Upper lobe of left lung (tissue), 6 donors: ENCODE measurements at places on chromosomes 13 and 19. TPM values are rescaled to one million over a fixed set of nuclear protein-coding genes. Genes with fewer than 3 reads are reported as not detected.

DNA sequence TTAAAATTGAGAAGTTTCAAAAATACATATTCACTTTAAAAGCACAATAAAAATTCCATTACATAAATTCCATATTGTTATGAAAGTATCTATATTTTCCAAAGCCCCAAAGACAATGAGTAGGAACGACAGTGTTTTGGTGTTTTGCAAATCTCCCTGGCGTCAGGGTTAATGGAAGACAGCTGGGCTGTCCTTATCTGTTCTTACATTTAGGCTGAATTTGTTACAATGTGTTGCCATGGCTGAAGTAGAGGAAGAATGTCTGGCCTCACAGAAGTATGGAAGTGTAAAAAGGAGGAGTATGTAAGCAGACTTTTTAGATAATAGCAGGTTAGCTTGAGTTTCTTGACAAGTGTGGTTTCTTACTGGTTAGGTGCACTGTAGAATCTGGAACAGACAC is 124.4 kb upstream of the SPATA13 start:
- H3K4me1 ChIP-seq: peaks cover 7% of the 10 kb centered on the region
- no peak overlapping the region for H3K27ac ChIP-seq

DNA sequence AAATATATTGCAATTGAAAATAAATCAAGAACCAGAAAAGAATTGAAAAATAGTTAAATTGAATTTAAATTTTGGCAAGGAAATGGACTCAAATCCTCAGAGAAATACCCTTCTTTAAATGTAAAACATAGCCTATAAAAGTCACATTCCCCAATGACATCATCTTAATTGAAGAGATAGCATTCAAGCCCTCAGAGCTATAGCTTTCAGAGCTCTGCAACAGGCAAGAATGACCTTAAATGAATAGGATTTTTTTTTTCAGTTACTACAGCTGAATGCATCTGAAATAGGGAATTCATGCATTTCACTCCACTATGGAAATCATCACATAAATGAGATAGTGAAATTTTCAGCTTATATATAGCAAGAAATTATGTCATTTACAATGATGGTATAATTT is 1049.0 kb downstream of the OLFM4 start:
- no peaks in the 10 kb centered on the region for H3K27me3 ChIP-seq
- H3K36me3 ChIP-seq: no peaks in the 10 kb centered on the region
- H3K4me3 ChIP-seq: no peak overlapping the region
- no peaks in the 10 kb centered on the region for H3K4me1 ChIP-seq
- no peak overlapping the region for H3K27ac ChIP-seq
- no peak for DNase-seq

DNA sequence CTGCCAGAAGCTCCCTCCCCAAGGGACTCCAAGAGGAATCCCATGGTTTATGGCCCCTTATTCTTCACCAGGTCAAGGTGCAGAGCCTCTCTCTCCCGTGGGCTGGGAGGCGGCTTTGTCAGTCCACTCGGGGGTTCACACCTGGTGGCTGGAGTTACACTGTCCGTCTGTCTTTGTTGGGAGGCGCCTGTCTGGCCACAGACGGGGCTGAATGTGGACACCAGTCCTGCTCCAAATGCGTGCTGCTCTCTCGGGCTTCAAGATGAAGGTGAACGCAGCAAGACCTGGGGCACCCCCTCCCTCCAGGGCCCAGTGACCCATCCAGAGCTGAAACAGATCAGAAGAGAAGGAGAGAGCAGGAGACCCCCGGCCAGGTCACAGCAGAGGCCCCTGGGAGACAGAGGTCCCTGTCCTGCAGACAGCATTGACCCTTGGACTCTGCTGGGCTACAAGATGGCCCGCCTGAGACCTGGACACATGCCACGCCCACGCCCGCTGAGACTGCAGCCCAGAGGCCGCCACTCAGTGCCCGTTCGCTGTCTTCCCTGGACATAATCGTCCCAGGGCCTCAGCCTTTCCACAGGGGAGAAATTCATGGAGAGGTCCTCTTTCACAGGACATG is 29.9 kb upstream of the TUBGCP3 start:
- H3K36me3 ChIP-seq: no peaks in the 10 kb centered on the region
- H3K27me3 ChIP-seq: no peaks in the 10 kb centered on the region
- peak; percentile 15 for DNase-seq
- H3K27ac ChIP-seq: no peak overlapping the region
- H3K4me1 ChIP-seq: no peaks in the 10 kb centered on the region
- H3K4me3 ChIP-seq: no peak overlapping the region

- no peaks in the 10 kb centered on the region for H3K27me3 ChIP-seq
- H3K4me3 ChIP-seq: peak within 1 kb of the TSS; percentile 36
- H3K36me3 ChIP-seq: no peaks in the 10 kb centered on the region
- H3K4me1 ChIP-seq: peaks cover under 1% of the 10 kb centered on the region
- peak within 1 kb of the TSS; percentile 18 for H3K27ac ChIP-seq
- DNase-seq: peak; percentile 59
These were observed at the start of gene ICAM3 for GRCh38 chr19:10339380-10339960. Gene ICAM3 (minus strand): TSS chr19:10339624. CDS start chr19:10339614, 10 bp downstream.

DNA sequence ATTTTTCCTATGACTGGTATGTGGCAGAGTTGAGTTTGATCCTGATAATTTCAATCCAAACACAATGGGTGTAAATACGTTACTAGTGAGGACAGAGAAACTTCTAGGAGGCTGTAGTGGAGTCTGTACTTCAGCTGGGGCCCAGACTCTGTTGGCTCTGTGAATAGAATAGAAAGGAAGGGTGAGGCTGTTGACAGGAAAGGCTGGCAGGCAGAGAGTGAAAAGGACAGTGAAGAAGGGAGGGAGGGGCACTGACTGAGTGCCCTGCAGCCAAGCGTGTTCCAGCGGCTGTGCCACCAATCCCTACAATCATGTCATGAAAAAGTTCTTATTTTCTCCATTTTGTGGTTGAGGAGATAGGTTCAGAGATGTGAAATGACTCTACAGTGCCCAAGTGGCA is 80.5 kb downstream of the MBNL2 start:
- H3K4me1 ChIP-seq: peaks cover 28% of the 10 kb centered on the region
- no peaks in the 10 kb centered on the region for H3K36me3 ChIP-seq
- H3K27ac ChIP-seq: peak overlapping the region; percentile 10
- no peak for DNase-seq
- H3K4me3 ChIP-seq: no peak overlapping the region
- H3K27me3 ChIP-seq: no peaks in the 10 kb centered on the region

GRCh38 chr19:19098703-19099632 is 35.2 kb downstream of the SLC25A42 start:
- DNase-seq: no peak
- H3K4me1 ChIP-seq: no peaks in the 10 kb centered on the region
- H3K4me3 ChIP-seq: no peak overlapping the region
- H3K27me3 ChIP-seq: no peaks in the 10 kb centered on the region

GRCh38 chr19:45170146-45171106 is 7.6 kb downstream of the TRAPPC6A start:
- H3K27ac ChIP-seq: peak overlapping the region; percentile 64
- H3K4me3 ChIP-seq: no peak overlapping the region
- H3K4me1 ChIP-seq: peaks cover 39% of the 10 kb centered on the region
- DNase-seq: peak; percentile 44
- no peaks in the 10 kb centered on the region for H3K36me3 ChIP-seq

DNA sequence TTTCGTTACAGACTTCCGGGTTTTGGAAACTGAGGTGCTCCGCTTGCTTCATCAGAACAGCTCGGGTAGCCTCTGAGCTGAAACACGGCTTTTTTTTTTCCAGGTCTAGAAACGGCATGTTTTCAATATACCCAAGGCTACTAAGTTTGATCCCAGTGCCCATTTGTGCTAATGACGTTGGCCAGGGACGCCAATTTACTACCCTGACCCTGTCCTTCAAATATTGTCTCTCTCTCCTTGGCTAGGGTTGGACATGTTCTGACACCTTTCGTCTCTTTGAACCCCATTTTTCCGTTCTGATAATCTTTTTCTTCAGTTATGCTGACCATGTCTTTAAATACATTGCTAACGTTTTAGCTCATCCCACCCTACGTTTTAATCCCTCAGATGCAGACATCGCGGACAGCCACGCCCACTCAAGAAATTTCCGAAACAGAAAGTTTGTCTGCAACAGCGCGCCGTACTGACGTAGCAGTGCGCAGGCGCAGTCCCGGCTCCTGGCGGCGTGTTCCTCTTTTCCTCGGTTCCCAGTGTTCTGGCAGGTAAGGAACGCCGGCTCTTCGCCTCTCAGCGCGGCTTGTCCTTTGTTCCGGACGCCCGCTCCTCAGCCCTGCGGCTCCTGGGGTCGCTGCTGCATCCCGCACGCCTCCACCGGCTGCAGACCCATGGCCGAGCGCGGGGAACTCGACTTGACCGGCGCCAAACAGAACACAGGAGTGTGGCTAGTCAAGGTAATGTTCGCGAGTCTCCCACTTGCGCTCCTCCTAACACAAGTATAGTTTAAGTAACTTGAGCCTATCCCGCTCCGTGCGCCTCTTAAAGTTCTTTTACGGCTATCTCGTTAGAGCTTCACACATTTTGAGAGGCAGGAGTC is at the start of gene GTF2F2:
TSS of gene GTF2F2 (plus strand) at position 520 of the 874 bp plus-strand sequence. CDS start at position 666, 146 bp downstream.
- peak; percentile 88 for DNase-seq
- H3K4me1 ChIP-seq: peaks cover 11% of the 10 kb centered on the region
- no peaks in the 10 kb centered on the region for H3K27me3 ChIP-seq
- H3K27ac ChIP-seq: peak within 1 kb of the TSS; percentile 84

DNA sequence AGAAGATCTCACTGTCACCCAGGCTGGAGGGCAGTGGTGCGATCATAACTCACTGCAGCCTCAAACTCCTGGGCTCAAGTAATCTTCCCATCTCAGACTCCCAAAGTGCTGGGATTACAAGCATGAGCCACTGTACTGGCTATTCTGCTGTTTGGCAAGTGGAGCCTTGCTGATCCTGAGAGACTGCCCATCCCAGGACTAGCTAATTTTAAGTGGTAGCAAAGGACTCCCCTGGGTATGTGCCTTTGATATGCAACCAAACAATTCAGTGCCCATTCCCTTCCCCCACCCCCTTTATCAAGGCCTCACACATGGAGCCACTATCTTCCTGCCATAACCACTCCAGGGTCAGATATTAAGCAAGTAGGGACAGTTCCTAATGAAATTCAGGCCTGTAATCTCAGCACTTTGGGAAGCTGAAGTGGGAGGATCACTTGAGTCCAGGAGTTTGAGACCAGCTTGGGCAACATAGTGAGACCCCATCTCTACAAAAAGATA is 17.0 kb upstream of the ZNF460 start:
- no peak overlapping the region for H3K4me3 ChIP-seq
- no peak for DNase-seq
- no peaks in the 10 kb centered on the region for H3K36me3 ChIP-seq
- H3K27ac ChIP-seq: no peak overlapping the region
- H3K4me1 ChIP-seq: no peaks in the 10 kb centered on the region

- no peaks in the 10 kb centered on the region for H3K27me3 ChIP-seq
- no peak overlapping the region for H3K27ac ChIP-seq
- H3K4me3 ChIP-seq: no peak overlapping the region
- no peaks in the 10 kb centered on the region for H3K36me3 ChIP-seq
- no peaks in the 10 kb centered on the region for H3K4me1 ChIP-seq
These were observed 350.9 kb downstream of the SUCLA2 start for GRCh38 chr13:47650209-47650608.

DNA sequence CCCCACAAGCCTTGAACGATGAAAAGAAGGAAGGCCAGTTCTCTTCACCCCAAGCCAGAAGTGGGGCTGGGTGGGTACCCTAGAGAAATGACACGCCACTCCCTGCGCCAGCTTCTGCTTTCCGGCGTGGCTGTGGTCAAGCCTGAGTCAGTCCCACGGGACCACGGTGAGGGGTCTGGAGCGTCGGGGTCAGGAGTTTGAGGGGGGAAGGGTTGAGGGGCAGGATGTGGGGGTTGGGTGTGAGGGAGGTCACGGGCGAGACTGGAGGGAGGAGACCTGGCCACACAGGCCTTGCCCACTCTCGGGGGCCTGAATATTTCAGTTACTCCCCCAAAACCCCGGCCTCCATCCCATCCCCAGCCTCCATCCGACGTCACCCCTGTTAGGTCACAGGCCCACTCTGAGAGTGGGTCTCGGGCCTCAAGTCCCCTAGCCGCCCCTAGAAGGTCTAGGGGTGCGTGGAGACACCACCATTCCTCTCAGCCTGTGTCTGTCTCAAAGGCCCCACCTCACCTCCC is 500 bp upstream of the IFI30 start:
- H3K4me3 ChIP-seq: peak overlapping the region; percentile 62
- peak overlapping the region; percentile 81 for H3K27ac ChIP-seq
- no peaks in the 10 kb centered on the region for H3K27me3 ChIP-seq
- H3K36me3 ChIP-seq: peaks cover 18% of the 10 kb centered on the region
- peaks cover 19% of the 10 kb centered on the region for H3K4me1 ChIP-seq
- DNase-seq: peak; percentile 55

GRCh38 chr13:95921485-95921884 is 131.7 kb downstream of the UGGT2 start:
- DNase-seq: no peak
- no peak overlapping the region for H3K27ac ChIP-seq
- H3K36me3 ChIP-seq: no peaks in the 10 kb centered on the region

DNA sequence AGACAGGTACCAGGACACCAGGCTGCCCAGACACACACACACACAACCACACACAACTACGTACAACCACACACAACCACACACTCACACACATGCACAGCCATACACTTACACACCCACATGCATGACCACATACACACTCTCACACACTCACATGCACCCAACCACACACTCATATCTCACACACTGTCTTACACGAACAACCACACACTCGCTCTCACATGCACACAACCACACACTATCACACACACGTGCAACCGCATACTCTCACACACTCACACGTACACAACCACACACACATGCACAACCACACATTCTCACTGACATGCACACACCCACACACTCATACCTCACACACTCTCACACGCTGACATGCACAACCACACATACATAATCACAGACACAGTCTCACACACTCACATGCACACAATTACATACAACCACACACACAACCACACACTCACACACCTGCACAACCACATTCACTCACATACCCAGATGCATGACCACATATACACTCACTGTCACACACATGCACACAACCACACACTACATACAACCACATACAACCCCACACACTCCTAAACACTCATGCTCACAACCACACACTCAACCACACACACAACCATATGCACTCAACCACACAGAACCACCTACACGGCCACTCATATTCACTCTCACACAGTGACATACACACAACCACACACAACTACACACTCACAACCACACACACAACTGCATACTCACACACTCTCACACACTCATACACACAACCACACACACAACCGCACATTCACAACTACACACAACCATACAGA is 7.6 kb upstream of the SLC7A10 start:
- H3K27ac ChIP-seq: no peak overlapping the region
- H3K4me1 ChIP-seq: peaks cover 6% of the 10 kb centered on the region

The MBD3L3 gene
- not detected for total RNA-seq

The TTYH1 gene
- not detected for total RNA-seq

The PLVAP gene
- 5.4 TPM for total RNA-seq

The RXFP2 gene
- total RNA-seq: not detected

The COMP gene
- 8.5 TPM for total RNA-seq

The ZNF492 gene
- total RNA-seq: not detected

The ALKBH7 gene
- total RNA-seq: 58.5 TPM

The ZNF878 gene
- total RNA-seq: 0.14 TPM

The AMER2 gene
- total RNA-seq: not detected
